ENCODE measurements at places on chromosomes 11 and 22.

- no peak for DNase-seq
These were observed 12.9 kb downstream of the RNF141 start for GRCh38 chr11:10528121-10528520.

GRCh38 chr11:1227551-1228100 lies 4.8 kb downstream of the MUC5B start:
- no peak for DNase-seq

DNA sequence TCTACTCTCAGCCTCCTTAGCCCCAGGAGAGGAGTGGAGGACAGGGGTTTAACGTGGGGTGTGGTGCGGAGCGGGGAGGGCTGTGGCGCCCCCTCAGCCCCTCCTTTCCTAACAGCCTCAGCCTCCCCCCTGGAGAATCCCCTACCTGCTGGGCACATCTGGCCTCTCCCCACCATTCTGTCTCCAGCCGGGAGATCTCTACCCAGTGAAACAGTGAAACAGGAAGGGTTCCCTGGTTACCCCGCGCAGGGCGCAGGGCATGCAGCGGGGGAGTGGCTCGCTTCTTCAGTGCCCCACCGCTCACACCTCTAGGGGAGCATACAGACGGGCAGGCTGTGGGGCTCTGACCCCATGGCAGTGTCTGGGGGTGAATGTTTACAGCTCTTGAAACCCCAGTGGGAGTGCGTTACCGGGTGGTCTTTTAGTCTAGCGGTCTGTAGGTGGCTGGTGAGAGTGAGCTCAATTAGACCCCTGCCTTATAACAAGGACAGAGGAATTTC lies 54.7 kb upstream of the CCDC188 start:
- DNase-seq = no peak

DNA sequence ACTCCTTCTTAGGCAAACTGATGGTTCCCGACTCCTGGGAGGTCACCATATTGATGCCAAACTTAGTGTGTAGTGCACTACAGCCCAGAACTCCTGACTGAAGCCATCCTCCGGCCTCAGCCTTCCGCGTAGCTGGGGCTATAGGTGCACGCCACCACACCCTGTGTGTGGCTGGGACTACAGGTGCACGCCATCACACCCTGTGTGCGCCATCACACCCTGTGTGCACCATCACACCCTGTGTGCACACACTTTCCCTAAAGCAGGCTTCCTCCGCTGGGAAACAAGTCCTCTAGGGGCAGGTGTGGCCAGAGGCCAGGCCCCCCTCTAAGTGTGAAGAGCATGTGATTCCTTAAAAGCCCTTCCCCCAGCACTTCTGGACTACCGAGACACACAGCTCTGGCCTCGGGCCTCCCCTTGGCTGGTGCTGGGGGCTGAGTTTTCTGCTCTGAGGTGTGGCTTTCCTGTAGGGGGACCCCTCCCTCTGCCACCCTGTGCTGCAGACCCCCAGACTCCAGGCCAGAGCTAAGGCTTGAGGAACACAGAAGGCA lies 81.7 kb downstream of the BCR start:
- DNase-seq = no peak

DNA sequence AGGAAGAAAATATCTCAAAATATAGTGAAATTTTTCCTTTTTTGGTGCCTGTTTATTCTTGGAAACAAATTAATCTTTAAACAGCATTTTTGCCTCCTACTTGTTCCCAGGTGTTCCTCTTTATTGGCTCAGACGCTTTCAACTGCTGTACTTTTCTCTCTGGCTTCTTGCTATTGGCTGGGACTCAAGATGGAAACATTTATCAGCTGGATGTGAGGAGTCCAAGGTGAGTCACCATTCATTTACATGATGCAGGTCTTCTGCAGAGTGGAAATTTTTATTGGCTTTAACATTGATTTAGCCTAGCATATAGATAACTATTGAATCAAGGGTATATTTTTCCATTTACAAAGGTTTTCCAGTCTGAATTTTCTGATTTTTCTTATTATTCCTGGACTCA lies 34.4 kb upstream of the DNAJB13 start:
- no peak for DNase-seq

GRCh38 chr11:27187075-27187847 lies 146.6 kb downstream of the BBOX1 start:
- no peak for DNase-seq

- DNase-seq = peak; percentile 31
These were observed 588 bp downstream of the TSPAN32 start for GRCh38 chr11:2302306-2302895.

GRCh38 chr22:42642806-42643633 lies 2.6 kb upstream of the ATP5MGL start:
- DNase-seq = peak; percentile 23

- DNase-seq = no peak
These were observed 1555.9 kb upstream of the RAG2 start for GRCh38 chr11:38153985-38154384.

- DNase-seq = no peak
These were observed 192.2 kb upstream of the SORL1-AS1 start for GRCh38 chr11:121645001-121645400.

DNA sequence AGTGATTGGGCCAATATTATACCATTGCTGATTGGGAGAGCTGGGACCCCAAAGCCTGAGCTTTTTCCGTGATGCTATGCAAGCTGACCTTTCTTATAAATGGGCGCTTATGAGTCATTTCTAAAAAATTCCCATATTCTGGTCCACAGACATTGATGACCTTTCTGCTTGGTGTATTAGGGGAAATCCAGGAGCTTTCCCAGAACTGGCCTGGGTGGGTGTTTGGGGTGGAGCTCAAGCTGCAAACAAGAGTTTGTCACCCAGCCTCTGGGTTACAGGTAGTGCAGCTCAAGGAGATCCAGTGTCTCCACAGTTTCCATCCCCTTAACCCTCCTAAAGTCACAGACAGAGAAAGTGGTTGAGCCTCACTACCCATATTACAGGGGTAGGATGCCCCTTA lies 67.7 kb downstream of the CCDC81 start:
- DNase-seq = no peak

- no peak for DNase-seq
These were observed 526.6 kb upstream of the CADM1 start for GRCh38 chr11:116030697-116031331.

DNA sequence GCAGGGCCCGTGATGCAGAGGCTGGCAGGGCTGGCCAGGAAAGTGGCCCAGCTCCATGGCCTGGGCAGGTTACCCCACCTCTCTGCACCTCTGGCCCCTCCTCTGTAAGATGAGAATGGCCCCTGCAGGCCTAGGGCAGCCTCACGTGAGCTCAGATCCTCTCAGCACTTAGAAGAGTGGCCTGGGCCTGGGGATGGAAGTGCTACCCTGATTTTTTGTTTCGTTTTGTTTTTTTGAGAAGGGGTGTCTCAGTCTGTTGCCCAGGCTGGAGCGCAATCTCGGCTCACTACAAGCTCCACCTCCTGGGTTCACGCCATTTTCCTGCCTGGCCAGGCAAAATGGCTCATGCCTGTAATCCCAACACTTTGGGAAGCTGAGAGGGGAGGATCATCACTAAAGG lies 982 bp downstream of the APOBEC3H start:
- DNase-seq = no peak

DNA sequence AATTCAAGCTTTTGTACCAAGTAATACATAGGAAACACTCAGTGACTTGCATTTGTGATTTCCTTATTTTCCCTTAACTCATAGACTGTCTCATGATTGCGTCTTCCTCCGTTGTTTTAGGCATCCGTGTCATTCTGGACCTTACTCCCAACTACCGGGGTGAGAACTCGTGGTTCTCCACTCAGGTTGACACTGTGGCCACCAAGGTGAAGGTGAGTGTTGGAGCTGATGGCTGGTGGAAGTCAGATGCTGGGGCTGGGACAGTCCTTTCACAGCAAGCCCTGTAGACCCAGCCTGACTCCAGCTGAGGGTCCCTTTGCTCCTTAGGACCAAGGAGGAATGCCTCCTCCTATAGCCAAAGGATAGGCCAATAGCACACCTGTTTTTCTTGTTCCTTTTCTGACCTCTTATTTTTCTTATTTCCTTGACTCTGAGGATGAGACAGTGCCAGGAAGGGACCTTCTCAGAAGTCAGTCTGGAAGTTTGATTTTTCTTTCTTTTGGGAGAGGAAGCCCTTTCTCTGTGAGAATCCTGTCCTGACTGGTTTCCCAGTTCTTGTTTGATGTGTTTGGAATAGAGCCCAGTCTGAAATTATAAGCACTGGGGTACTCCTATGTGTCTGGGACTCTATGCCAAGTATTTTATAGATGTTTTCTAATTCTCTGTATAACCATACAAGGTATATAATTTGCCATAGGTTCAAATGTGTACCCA lies 2.2 kb downstream of the SLC3A2 start:
- peak; percentile 74 for DNase-seq

DNA sequence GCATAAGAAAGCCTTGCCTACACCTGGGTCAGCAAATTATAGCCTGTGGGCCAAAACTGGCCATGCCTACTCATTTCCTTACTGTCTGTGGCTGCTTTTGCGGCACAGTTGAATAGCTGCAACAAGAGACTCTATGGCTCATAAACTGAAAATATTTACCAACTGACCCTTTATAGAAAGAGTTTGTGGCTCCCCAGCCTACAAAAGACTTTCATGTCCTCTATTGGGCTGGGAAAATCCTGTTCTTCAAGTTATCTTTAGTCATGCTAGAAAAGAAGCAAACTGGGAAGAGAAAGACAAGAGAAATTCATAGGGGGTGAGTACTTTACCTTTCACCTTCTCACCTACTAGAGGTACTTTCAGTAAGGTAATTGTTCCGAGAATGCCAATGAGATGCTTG lies 175.1 kb downstream of the SWAP70 start:
- no peak for DNase-seq

DNA sequence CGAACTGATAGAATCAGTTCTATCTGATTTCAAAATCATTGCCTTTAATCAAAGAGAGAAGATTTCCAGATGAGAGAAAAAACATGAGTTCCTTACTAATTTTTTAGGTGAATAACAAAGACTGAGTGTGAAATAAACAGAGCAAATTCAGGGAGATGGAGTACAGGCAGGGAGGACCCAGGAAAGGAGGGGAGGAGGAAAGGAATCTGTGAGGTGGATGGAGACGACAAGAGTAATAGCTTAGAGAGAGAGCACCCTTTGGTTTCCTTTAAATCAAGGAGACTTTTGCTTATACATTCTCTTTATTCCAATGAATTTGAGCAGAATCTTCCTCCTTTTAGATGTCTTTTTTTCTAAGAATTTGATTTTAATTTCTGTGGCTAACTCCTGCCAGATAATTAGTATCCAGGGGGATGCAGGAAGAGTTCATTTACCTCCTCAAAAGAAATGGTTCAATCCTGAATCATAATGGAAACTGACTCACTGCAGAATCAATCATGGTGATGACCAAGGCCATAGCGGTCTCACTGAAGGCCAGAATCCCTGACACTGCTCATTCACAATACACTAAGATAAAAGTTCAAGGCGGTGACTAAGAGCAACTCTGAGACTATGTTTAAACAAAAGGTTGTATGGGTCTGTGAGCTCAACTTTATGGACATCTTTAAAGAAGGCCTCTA lies 234.0 kb upstream of the ZC3H12C start:
- DNase-seq = no peak

DNA sequence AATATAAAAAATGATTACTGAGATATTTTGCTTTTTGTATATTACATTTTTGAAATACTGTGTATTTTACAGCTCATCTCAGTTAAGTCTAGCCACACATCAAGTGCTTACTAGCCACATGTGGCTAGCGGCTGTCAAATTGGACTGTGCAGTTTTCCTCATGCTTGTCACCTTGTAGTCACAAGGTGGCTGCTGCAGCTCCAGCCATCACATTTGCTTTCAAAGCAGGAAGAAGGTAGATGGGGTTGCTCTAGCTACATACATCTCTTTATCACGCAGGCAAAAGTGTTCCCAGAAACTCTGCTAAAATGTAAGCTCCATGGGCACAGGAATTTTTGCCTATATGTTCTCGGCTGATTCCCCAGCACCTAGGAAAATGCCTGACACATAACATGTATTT lies 61.5 kb downstream of the MICAL2 start:
- DNase-seq = no peak

DNA sequence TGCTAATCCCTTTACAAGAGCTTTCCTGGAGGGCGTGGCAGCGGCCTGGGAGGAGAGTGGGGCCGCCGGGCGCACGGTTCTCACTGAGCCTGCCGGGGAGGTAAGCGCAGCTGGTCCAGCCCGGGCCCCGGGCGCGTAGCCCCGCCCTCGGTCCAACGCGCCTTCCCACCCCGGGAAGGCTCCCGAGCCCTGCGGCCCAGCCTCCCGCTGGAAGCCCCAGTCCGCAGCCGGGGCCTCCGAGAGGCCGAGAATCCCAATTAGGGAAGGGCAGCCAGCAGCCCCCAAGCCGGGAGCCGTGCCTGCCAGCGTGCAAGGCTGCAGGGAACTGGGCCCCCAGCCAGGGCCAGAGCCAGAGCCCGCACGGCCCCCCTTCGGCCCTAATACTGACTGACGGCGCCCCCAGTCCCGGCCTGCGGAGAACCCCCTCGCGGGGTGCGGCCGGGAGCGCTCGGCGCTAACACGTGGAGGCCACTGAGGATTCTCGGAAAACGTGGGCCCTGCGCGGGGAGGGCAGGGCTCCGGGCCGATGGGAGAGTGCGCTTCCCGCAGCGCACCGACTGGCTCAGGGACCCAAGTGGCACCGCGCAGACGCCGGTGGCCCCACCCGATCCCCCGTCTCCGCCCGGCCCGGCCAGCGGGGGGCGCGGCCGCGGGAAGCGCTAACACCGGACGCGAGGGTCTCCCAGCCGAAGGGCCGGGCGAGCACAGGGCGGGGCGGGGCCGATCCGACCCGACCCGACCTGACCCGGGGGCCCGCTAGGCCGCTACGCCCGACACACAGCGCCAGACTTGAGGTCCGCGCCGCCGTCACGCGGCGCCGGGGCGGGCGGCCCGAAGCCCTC lies 5.7 kb downstream of the ZFTA start:
- no peak for DNase-seq

Data from CD14-positive monocyte (primary cell).